ENCODE measurements at places on chromosomes 11 and 22.
A peak's percentile ranks its signal among the peaks of the same experiment; 100 is the strongest.

DNA sequence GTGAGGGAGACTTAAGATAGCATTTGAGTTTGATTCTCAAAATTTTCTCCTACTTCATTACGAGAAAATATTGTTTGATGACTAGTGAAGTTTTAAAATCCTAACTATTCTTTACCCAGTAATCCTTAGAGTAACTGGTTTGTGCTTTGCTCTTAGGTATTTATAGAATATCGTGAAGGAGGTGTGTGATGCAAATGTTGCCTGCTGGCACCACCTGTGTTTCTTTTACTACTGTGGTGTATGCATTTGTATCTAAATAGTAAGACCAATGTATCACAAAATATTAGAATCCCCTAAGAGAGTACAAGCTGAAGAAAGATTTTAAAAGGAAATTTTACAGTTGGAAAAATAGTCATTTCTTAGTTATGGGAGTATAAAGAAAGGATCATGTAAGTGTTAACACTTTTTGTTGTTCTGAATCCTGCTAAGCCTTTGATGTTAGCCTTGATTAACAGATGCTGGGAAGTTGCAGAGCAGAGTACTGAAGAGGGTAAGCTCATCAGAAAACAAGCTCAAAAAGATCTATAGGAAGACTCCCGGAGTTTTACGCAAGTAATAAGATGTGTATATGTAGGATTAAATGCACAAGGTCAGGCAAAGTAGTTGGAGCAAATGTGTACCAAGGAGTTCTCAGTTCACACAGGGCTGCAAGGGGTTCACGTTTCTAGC lies 102.2 kb upstream of the SLC6A5 start:
- no peak for DNase-seq

DNA sequence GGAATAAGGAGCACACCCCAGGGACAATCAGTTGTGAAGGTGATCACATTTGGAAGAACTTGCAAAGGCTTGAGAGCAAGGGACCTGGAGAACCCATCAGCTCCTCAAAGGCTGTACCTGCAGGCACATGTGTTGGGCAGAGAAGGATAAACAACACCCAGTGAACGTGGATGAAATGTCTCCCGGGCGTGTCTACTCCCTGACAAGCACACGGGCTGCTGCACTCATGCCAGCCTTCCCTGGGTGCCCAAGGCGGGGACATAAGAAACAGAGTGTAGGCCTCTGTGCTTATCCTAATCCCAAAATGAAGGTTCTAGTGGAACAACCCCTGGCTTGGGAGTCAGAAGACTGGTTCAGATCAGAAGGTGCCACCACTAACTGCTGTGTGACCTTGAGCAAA lies 46.7 kb downstream of the DSCAML1 start:
- no peak for DNase-seq

DNA sequence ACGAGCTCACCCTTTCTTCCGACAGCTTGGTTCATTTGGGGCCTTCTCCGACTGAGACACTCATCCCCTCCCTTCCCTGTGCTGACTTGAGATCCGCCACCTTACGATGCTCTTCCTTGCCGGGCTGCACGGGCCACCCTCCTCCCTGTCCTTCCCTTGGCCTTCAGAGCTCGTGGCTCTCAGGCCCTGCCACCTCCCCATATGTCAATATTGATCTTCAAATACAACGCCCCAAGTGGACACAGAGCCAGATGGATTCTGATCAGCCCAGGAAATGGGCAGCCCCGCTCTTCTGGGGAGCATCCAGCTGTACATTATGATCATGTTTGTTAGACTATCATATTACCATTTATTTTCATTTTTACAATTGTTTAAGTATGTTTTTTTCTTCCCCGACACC lies 812.8 kb downstream of the TBC1D22A start:
- no peak for DNase-seq

DNA sequence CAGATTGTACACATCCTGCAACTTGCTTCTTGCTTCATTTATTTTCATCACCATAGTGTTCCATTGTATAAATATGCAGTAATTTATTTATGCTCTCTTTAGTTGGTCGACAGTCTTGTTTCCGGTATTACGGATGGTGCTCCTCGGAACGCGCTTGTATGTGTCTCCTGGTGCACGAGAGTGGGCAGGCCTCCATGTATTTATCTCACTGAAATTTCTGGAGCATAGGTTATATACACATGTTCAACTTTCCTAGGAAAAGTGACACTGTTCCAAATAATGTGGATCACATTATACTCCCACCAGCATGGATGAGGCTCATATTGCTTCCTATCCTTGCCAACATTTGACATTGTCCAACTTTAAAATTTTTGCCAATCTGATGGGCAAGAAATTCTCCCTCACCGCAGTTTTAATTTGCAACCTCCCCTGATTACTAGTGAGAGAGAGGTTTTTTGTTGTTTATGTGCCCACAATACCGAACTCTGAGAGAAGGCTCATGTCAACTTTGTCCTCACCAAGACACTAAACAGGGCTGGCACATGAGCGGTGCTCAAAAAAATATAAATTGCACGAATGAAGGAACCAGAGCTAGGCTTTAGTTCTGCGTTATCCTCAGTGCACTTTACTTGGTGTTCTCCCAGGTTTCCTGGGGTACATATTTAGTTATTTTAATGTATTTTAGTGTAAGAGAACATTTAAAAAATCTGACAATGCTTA lies 3.8 kb downstream of the CSNK2A3 start:
- DNase-seq: no peak

DNA sequence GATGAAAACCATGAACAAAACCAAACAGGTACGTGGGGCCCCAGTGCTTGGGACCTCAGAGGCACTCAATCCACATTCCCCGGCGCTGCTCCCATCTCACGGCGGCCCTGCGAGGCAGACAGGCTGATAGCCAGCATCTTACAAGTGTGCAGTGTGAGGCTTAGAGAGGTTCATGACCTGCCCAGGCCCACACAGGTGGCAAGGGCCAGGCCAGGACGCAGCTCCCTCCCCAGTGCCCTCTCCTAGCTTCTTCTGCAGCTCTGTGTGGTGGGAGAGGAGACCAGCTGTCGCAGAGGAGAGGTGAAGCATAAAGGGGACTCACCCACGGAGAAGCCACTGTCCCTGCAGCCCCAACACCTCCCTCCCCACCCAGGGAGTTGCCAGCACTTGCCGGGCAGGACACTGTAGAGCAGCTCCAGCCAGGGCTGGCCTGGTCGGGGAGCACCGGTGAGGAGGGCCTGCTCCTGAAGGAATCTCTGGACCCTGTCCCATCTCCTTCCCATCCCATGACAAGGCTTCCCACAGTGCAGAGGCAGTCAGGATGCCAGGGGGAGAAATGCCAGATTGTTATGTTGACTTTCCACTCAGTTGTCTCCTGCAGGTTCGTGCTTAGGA lies 92.4 kb upstream of the TMEM45B start:
- DNase-seq: no peak

DNA sequence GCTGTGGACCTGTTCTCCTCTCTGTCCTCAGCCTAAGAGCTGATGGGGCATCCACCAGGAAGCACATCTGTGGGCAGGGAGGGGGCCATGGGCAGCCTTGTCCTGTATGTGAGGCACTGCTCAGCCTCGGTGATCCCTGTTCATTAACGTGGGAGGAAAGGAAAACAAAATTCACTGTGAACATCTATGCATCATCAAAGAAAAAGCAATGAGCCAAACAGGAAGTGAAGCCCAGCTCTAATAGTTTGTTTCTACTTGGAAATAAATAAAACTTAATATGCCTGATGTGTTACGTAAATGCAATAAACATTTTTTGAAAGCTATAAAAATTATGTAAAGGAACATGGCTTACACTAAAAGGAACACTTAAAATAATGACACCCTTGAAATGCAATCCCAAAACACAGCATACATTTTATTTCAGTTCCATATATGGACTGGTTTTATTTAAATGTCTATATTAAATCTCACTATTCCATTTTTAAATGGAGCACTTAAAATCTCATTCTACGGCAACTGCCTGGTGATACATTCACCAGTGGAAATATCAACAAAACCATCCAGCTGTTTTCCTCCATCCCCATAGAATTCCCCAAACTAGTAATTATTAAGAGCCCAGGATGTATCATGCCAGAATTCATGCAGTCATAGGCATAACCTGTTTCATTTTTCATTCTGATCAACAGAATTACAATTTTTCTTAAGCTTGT lies 78.3 kb downstream of the ZNF280B start:
- DNase-seq: no peak

GRCh38 chr11:57527056-57527631 lies 3.4 kb downstream of the TIMM10 start:
- peak; percentile 54 for DNase-seq

DNA sequence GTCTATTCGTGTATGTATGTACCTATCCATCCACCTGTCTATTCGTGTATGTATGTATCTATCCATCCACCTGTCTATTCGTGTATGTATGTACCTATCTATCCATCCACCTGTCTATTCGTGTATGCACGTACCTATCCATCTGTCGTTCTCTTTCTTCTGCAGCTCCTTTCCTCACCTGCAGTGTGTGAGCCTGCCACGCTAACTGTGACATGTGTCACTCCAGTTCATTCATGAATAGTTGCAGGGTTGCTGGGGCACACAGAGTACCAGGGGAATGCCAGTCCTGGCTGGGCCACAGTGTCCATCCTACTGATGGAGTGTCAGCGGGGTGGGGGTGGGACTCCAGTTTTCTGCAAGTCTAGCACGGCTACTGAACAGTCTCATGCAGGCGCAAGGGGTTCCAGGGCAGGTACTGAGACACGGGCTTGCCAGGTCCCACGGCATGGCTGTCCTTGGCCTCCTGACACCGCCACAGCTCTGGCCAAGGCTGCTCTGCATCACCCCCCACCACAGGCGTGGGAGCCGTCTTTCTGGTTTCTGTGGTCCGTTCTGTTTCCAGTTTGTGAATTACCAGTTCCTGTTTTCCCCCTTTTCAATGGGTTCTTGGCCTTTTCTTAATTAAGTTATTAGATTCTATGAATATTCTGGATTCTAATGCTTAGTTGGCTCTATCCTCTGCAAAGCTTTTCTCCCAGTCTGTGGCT lies 88.8 kb upstream of the CLDN5 start:
- peak; percentile 42 for DNase-seq

DNA sequence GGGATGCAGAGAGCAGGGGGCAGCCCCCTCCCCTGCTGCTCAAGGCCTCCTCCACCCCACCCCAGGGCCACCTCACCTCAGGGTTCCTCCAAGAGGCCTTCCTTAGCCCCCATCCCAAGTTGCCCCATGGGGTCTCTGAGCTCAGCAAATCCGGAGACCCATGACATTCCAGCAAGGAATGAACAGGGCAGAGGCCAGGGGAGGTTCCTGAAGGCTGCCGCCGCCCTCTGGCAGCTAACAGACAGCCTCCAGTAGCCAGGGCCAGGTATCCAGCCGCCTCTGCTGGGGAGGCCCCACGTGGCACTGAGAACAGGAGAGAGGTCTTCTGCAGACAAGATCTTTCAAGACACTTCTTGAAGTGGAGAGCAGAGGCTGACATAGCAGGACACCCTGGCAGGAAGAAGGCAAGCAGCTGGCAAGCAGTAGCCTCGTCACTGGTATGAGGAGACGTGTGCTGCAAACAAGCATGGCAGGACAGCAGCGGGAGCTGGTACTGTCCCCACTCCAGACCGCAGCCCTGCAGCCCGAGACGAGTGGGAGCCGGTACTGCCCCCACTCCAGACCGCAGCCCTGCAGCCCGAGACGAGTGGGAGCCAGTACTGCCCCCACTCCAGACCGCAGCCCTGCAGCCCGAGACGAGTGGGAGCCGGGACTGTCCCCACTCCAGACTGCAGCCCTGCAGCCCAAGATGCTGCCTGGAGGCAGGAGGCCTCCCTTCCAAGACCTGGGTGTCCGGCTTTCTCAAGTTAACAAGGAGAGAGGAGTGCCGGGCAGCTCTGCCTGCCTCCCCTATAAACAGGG lies 190.6 kb downstream of the IGLL1 start:
- DNase-seq: no peak

DNA sequence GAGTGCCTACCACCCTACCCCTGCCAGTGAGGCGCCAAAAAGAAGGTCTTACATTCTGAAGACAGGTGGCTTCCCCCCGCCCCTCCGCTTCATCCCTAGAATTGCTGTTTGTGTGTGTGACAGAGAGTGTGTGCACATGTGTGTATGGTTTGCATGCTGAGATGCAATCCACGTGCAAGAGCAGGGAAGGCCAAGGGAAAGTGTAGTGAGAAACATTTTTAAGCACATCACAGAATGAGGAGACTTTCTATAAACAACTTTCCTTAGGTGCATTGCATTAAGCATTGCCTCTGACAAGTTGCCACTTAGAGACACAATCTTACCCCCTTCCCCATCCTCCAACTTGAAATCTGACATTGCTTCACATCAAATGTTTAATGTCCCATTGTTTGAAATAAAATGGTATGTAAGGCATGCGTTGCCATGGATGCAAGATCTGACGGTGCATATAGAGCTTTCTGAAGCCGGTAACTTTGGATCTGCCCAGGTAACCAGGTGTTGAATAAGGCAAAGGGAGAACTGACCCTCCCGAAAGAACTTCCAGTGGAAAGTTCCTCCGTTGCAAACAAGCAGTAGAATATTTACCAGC lies 21.4 kb downstream of the FJX1 start:
- no peak for DNase-seq

DNA sequence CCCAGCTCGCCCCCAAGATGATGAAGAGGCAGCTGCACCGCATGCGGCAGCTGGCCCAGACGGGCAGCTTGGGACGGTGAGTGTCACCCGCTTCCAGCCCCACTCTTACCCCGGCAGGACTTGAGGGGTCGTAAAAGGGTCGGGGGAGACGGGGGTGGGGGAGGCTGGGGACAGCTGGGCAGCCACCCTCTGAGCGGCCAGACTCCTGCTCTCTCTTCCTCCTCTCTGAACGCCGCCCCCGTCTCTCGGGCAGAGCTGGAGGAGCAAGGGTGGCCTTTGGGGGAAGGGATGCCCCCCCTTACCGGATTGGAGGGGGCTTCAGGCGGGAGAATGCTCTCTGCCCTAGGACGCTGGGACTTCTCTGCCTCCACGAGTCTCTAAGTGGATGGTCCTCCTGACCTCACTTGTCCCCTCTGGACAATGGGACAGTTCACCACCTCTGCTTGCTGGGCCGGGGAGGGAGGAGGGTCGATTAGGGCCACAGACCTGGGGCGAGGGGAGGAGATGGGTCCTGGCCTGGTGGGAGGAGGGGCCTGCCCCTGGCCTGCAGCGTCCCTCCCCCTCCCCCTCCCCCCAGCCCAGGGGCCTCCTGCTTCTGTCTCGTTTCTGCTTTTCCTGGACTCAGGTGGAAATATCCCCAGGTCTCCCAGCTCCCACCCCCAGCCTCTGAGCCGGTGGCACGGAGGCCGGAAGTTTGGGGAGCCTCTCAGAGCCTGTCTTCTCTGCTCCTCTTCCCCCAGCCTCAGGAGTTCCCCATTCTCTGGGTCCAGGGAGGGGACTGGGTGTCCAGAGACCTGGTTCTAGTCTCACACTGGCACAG lies 512 bp downstream of the SH3BP1 start:
- DNase-seq: peak; percentile 47

DNA sequence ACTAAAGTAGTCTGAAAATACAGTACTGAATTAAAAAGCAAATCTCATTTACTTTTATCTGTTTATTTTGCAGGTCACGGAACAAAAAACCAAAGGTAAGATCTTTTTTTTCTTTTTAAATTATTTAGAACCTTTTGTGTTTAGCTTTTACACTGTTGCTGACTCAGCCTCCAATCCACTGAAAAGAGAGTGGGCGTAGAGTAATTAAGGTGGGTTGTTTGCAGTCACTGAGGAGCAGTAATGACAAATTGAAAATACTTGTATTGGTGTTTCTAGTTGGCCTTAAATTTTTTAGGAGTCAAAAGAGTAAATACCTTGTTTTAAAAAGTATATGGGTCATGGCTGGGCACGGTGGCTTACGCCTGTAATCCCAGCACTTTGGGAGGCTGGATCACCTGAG lies 73.4 kb downstream of the TNRC6B start:
- no peak for DNase-seq

All from inflammatory macrophage (primary cell).